Neural crest cell (in vitro differentiated cells): ENCODE measurements at places on chromosomes 5 and 9.
A peak's percentile ranks its signal among the peaks of the same experiment; 100 is the strongest.

DNA sequence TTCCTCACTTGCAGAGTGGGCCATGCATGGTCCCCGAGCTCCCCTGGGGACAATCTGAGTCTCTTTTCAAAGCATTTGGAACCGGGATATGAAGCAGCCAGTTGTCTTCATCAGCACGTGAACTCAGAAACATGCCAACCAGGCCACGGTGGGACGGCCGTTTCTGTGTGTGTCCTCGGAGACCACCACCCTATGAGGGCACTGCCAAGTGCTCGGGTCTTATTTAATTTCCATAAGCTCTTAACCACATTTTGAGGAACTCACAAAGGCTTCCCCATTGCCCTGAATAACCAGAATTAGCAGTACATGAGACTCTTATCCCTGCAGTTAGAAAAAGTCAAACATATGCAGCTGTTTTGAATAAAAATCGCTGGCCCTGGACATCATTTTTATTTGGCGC lies 60.1 kb downstream of the OTULIN start:
- DNase-seq, result no peak

- DNase-seq, result no peak
These were observed 43.0 kb upstream of the TBC1D2 start for GRCh38 chr9:98298476-98298875.

- DNase-seq, result no peak
These were observed 163.3 kb upstream of the TBC1D2 start for GRCh38 chr9:98418578-98419259.

GRCh38 chr5:154514331-154514730 lies 36.3 kb upstream of the HAND1 start:
- no peak for DNase-seq

- no peak for DNase-seq
These were observed 337.7 kb upstream of the PANK3 start for GRCh38 chr5:168916852-168917251.

DNA sequence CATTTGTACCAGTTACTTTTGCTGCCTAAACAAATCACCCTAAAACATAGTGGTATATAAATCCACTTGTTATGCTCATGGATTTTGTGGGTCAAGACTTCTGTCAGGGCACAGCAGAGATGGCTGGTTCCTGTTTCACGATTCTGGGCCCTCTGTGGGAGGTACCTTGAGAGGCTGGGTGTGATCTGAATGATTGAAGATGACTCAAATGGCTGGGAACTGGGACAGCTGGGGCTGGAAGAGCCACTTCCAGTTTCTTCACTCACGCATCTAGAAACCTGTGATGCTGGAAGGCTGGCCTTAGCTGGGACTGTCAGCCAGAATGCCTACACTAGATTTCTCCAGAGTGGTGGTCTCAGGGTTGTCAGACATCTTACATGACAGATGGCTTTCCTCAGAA lies 88.1 kb downstream of the KIF4B start:
- no peak for DNase-seq

DNA sequence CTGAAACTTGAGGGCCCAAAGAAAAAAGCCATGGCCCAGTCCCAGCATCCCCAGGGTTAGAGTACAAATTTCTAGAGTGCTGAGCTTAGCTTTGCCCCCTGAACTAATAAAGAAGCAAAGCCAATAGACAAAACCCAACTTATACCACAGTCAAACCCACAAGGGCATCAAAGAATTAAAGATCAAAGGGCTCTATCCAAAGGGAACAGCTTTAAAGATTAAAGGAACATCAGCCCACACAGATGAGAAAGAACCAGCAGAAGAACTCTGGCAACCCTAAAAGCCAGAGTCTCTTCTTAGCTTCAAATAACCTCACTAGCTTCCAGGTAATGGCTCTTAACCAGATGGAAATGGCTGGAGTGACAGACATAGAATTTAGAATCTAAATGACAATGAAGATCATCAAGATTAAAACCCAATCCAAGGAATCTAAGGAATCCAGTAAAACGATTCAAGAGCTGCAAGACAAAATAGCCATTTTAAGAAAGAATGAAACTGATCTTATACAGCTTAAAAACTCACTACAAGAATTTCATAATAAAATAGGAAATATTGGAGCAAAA lies 93.9 kb downstream of the YIPF5 start:
- DNase-seq, result no peak

DNA sequence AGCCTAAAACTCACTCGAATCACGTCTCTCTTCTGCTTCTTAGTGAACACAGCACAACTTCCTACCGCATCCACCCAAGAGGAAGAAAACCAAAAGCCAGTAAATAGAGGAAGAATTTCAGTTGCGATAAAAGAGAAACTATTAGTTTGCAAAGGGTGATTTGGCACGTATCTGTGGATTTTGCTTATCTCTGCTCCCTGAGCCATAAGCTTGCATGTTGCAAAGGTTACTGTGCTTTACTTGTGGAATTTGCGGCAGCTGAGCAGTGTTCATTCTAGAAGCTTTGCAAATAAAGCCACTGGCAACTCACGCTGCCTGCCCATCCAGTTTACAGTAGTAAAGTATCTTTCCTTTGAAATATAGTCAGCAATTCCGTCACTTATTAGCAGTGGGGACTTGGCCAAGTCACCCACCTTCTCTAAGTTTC lies 149.0 kb upstream of the PCA3 start:
- no peak for DNase-seq

- no peak for DNase-seq
These were observed 7.4 kb downstream of the CCDC187 start for GRCh38 chr9:136296434-136297015.

- DNase-seq, result no peak
These were observed 2.7 kb downstream of the PRDM12 start for GRCh38 chr9:130667120-130667435.

GRCh38 chr5:14488709-14489108 lies 92.9 kb upstream of the OTULINL start:
- no peak for DNase-seq

DNA sequence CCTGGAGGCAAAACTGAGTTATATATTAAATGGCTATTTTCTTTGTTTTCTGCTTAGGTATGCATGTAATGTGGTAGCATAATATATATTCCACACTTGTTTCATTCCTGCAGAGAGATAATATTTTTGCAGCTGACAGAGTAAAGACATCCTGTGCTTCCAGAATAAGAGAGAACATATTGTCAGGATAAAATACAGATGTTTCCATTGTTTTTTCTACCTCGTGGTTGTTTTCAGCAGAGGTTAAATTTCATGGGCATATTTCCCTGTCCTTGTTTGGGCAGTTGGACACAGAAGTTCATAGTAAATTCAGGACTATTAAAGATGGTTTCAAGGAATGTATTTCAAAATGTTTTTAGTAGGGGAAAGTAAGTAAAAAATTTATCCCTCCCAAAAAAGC lies 47.6 kb upstream of the MEGF10 start:
- DNase-seq, result no peak

- no peak for DNase-seq
These were observed 117.5 kb upstream of the SHB start for GRCh38 chr9:38186404-38187115.

GRCh38 chr9:84271531-84271900 lies 69.0 kb downstream of the SLC28A3 start:
- DNase-seq, result peak; percentile 37
